Caco-2 (cell line): ENCODE measurements at places on chromosomes 1 and 21. TPM values are rescaled to one million over a fixed set of nuclear protein-coding genes. Genes with fewer than 3 reads are reported as not detected.

- no peak overlapping the region for H3K27ac ChIP-seq
- H3K27me3 ChIP-seq: no peaks in the 10 kb centered on the region
- no peak overlapping the region for H3K4me3 ChIP-seq
- peaks cover 13% of the 10 kb centered on the region for H3K4me1 ChIP-seq
- no peaks in the 10 kb centered on the region for H3K36me3 ChIP-seq
These were observed 7.1 kb upstream of the CLEC20A start for GRCh38 chr1:178503849-178504248.

DNA sequence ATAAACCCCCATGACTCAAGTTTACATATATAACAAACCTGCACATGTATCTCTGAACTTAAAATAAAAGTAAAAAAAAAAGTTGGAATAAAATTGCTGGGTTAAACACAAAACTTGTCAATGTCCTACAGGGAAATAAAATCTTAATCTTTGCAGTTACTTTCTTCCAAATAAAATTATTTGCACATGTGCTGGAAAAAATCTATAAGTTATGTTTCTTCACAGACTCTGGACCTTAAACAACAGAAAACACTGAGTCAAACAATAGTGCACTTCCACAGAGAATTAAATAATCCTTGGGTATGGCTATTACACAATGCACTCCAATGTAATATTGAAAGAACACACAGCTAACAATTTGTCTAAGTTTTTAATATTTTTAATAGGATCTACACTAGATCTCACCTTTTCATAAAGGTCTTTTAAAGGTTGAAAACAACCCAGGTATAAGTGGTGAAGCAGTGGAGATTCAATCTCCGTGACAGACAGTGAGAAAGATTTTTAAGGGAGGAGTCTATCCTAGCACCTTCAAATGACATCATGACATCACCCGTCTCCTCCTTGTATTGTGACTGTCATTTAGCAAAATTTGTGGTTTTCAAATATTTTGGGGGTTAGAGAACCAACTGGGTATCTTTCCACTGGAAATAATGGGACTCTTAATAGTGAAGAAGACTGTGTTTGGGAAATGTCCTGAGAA lies 25.2 kb upstream of the FGGY start:
- H3K27me3 ChIP-seq: no peaks in the 10 kb centered on the region
- no peaks in the 10 kb centered on the region for H3K4me1 ChIP-seq
- H3K27ac ChIP-seq: no peak overlapping the region

DNA sequence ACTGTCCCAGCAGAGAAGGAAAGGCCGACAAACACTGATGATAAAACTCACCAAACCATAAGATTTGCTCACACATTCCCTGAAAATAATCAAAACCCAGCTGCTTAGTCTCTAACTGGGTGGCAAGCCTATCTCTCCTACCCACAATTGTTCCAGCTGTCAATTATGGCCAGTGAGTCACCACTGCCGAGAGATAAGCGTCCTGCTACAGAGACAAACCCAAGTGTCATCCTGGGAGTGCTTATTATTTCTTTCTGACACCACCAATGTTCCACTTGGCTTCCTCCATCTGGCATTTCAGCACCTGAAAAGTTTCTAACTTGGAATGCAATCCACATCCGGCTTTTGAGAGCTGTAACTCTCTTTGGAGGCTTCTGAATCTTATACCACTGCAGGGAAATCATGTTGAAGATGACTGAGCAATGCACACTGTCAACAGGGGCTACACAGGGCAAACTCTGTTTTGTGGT lies 51.5 kb upstream of the VAV3 start:
- peak; percentile 2 for DNase-seq
- H3K27ac ChIP-seq: no peak overlapping the region
- H3K4me3 ChIP-seq: no peak overlapping the region
- no peaks in the 10 kb centered on the region for H3K27me3 ChIP-seq
- H3K4me1 ChIP-seq: peaks cover 4% of the 10 kb centered on the region; the same call in 1 of the 2 replicates

DNA sequence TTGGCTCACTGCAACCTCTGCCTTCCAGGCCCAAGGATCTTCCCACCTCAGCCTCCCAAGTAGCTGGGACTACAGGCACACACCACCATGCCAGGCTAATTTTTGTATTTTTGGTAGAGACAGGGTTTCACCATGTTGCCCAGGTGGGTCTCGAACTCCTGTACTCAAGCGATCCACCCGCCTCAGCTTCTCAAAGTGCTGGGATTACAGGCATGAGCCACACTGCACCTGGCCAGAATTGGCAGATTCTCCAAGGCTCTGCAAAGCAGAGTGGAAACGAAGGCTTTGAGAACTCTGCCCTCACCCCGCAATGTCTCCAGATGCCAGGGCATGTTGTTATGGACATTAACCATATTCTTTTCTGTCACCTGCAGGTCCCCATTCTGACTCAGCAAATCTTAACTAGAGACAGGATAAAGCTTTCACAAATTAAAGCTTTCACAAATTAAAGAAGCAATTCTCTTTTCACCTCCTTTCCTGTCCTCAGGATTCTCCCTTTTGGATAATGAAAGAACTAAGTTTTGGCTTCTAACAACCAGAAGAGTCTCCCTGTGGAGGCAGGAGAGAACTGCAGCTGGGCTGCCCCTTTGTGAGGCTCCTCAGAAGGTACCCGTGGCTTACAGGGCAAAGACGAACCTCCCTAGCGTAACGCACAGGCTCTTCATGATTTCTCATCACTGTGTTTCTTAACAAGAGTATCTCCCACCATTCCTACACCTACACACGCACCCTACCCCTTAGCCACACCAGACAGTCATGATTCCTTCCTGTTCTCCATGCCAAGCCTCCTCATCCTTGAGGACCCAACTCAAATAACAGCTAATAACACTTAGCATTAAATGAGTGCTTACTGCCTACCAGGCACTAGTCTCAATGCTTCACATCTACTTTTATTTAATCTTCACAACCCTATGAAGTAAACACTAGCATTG lies 29.8 kb downstream of the GPA33 start:
- no peaks in the 10 kb centered on the region; the same call in 1 of the 2 replicates for H3K4me1 ChIP-seq
- no peaks in the 10 kb centered on the region for H3K27me3 ChIP-seq
- no peak overlapping the region for H3K4me3 ChIP-seq
- no peak overlapping the region for H3K27ac ChIP-seq

DNA sequence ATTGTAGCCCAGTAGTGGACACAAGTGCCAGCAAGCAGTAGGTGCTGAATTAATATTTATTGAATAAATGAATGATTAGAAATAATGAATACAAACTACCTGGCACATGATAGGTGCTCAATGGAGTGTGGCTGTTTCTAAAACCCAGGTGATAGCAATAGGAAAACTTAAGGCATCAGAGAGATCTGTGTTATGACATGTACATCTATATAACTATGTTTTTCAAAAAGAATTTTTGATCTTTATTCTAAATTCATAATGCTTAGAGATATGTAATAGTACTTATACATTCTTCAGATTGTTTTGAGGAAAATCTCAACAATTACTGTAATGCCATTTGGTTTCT lies 5.0 kb downstream of the GADD45A start:
- peaks cover 30% of the 10 kb centered on the region for H3K4me1 ChIP-seq
- H3K36me3 ChIP-seq: peaks cover 1% of the 10 kb centered on the region
- DNase-seq: no peak
- no peak overlapping the region for H3K4me3 ChIP-seq
- H3K27me3 ChIP-seq: no peaks in the 10 kb centered on the region

GRCh38 chr1:193131266-193131860 lies 9.5 kb downstream of the CDC73 start:
- no peak overlapping the region for H3K4me3 ChIP-seq
- H3K27ac ChIP-seq: no peak overlapping the region
- no peaks in the 10 kb centered on the region for H3K27me3 ChIP-seq
- no peak for DNase-seq
- no peaks in the 10 kb centered on the region for H3K4me1 ChIP-seq

DNA sequence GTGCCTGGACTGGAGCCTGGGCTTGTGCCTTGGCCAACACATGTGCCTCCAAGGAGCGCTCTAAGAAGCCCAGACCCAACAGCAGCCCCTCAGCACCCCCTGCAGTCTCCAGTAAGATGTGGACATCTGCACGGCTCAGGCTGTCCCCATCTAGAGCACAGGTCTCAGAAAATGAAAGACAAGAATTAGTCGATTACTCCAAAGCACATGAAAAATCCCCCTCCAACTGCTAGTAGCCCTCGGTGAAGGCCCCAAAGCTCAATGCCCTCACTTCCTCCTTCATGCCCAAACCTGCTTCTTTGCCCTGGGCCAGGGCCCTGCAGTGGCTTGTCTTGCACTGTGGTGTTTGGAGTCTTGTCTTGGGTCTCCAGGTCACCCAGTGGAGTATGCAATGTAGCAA lies 21.9 kb upstream of the ERO1B start:
- H3K36me3 ChIP-seq: no peaks in the 10 kb centered on the region
- H3K27me3 ChIP-seq: no peaks in the 10 kb centered on the region
- H3K27ac ChIP-seq: no peak overlapping the region
- DNase-seq: no peak
- no peak overlapping the region for H3K4me3 ChIP-seq
- no peaks in the 10 kb centered on the region for H3K4me1 ChIP-seq

GRCh38 chr1:150688763-150689162 lies 8.2 kb downstream of the GOLPH3L start:
- H3K36me3 ChIP-seq: no peaks in the 10 kb centered on the region; the same call in 1 of the 2 replicates
- no peak overlapping the region for H3K27ac ChIP-seq
- no peak overlapping the region for H3K4me3 ChIP-seq
- H3K4me1 ChIP-seq: no peaks in the 10 kb centered on the region
- DNase-seq: no peak

DNA sequence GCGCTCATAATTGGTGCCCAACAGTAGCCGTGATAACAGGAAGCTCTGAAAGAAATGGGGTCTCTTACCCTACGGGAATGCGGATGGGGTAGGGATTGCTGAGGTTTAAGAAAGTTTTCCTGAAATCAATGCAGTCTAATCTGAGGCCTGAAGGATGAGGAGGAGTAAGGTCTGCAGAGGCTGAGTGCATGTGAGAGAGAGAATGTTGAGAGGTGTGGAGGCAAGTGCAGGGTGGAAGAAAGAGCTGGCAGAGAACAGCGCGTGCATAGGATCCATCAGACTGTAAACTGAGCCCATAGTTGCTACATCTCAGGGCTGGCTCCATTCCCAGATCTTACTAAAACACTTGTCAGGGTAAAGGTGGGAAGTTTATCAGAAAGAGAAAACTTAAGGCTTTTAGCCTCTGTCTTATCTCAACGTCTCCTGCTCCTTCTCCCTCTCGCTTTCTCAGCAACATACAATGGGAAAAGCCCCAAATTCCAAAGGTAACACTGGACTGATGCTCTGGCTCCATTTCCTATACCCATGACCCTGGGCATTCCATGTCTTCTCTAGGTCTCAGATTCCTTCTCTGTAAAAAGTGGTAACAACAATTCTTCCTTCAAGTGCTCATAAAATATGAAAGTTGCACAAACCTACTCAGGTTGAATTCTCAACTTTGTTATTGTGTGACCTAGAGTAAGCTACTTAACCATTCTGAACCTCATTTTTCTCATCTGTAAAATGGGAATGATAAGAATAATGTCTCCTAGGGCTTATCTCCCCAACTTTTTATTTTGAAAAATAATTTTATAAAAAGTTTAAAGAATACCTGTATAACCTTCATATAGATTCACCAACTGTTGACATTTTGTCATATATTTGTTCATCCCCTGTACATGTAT lies 75.2 kb downstream of the SH3GLB1 start:
- no peak overlapping the region for H3K4me3 ChIP-seq
- DNase-seq: no peak
- peak overlapping the region; percentile 42 for H3K27ac ChIP-seq
- H3K4me1 ChIP-seq: peaks cover 34% of the 10 kb centered on the region

GRCh38 chr1:67085326-67085725 lies 31.4 kb upstream of the SLC35D1 start:
- H3K27ac ChIP-seq: no peak overlapping the region
- no peaks in the 10 kb centered on the region for H3K36me3 ChIP-seq
- no peaks in the 10 kb centered on the region for H3K27me3 ChIP-seq
- H3K4me3 ChIP-seq: no peak overlapping the region
- H3K4me1 ChIP-seq: no peaks in the 10 kb centered on the region

DNA sequence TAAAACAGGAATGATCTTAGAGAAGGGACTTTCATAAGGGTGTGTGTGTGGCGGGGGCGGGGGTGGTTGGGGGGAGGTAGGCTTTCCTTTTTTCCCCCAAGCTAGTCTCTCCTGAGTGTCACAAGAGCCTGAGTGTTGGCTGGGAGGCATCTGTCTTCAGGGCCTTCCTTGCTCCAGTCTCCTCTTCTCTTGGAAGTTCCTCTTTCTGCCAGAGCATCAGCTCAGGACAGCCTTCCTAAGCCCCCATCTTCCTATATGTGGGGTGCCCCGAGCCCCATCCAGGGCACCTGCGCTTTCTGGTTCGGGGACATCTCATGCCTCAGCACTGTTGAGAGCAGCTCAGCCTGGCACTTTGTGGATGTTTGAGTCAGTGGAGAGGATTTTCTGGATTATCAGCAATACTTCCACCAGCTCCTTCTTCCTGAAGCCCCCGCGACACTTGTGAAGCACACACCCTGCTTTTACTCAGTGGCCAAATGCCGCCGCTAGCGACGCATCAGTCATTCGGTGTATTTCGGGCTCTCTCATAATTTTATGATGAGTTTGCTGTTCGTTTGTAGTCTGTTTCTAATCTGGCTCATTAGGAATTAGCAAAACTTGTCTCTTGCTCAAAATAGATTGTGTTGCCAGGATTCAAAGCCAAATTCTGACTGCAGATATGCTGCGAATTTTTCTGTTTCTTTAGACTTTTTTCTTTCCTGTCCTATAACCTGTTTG lies 61.7 kb downstream of the GALNT2 start:
- DNase-seq: no peak
- no peak overlapping the region for H3K4me3 ChIP-seq
- H3K27ac ChIP-seq: no peak overlapping the region
- H3K36me3 ChIP-seq: peaks cover 1% of the 10 kb centered on the region; the same call in 1 of the 2 replicates
- H3K4me1 ChIP-seq: peaks cover 7% of the 10 kb centered on the region

- no peaks in the 10 kb centered on the region for H3K36me3 ChIP-seq
- H3K4me3 ChIP-seq: no peak overlapping the region
- H3K27ac ChIP-seq: no peak overlapping the region
- DNase-seq: no peak
- H3K27me3 ChIP-seq: no peaks in the 10 kb centered on the region
These were observed 1.2 kb downstream of the ITGA10 start for GRCh38 chr1:145908653-145909052.

DNA sequence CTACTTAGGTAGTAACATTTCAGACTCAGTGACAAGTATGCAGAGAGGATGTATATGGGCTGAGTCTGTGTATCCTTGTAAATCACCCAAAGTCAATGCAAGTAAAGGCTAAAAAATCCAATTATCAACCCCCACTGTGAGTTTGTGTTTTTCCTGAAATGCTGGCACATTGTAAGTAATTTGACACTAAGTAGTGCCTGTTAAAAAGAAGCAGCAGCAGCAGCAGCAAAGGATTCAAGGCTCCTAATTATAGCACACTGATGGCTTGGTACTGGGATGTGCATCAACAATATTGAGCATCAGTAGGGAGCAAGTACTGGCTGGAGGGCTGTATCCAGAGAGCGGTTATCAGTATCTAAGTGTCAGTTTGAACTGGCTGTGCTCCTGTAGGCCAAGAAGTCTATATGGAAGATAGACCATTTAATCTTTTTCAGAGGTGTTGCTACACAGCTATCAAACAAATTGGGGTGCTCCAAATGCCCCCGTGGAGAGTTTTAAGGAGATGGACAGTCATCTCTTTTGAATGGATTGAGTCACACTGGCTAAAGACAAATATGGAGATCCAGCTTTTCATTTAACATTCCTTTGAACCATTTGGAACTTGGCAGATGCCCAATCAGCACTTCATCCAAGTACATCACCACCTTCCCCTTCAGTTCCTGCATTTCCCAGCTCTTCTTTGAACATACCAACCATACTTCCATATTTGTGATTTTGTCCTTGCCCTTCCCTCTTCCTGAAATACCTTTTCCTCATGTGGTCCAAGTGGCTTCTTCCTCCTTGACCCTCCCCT lies 241.2 kb upstream of the ST6GALNAC5 start:
- no peaks in the 10 kb centered on the region for H3K27me3 ChIP-seq
- no peak overlapping the region for H3K4me3 ChIP-seq
- H3K4me1 ChIP-seq: no peaks in the 10 kb centered on the region

The ZNF695 gene
- 24.7 and 25.2 TPM in 2 replicates for total RNA-seq

The VANGL2 gene
- 3.2 and 3.4 TPM in 2 replicates for total RNA-seq

The CHI3L2 gene
- not detected in 2 replicates for total RNA-seq

The RNU1-2 gene
- total RNA-seq: 1,622 and 1,638 TPM in 2 replicates

The KCNJ15 gene
- not detected in 2 replicates for total RNA-seq

The FMO2 gene
- total RNA-seq: not detected in 2 replicates
